Naive thymus-derived CD4-positive, alpha-beta T cell (primary cell): ENCODE measurements at places on chromosomes 13 and 19. TPM values are rescaled to one million over a fixed set of nuclear protein-coding genes. Genes with fewer than 3 reads are reported as not detected.
A peak's percentile ranks its signal among the peaks of the same experiment; 100 is the strongest.

DNA sequence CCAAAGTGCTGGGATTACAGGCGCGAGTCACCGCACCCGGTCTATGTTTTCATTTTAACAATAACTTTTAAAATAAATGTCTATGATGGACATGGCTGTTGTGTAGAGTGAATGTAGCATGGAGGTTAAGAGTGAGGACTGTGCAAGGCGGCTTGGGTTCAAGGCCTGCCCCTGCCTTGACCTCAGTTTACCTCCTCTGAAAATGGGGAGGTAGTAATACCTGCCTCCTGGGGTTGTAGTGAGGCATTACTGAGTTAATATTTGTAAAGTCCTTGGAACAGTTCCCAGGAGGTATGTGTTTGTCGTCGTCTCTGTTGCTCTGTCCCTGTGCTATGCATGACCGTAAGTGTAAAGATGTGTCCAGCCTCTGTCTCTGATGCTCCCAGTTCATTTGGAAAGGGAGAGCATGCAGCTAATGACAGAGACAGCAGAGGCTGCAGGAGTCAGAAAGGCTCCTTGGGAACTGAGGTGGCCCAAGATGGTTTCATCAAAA is 9.4 kb downstream of the GARRE1 start:
- H3K27me3 ChIP-seq: no peaks in the 10 kb centered on the region
- no peak for DNase-seq
- H3K4me1 ChIP-seq: peaks cover 11% of the 10 kb centered on the region
- no peak overlapping the region for H3K4me3 ChIP-seq
- H3K36me3 ChIP-seq: no peaks in the 10 kb centered on the region

Gene ZNF577
- 27.9 TPM for total RNA-seq

DNA sequence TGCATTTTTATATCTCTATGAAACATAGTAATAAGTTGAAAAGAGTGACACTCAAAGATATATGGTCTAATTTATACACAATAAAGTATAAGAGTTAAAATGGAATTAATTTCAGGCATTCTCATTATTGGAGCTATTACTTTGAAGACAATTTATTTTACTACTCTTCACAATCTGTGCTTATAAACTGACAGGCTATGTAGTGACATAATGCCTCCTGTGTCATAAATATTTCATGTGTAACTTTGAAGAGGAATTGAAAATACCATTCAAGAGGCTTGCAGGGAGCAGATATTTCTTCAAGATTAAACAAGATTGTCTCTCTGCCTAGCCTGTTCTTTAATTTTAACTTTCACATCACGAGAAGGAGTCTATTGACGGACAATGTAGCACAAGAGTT is 1881.5 kb upstream of the PCDH20 start:
- H3K36me3 ChIP-seq: no peaks in the 10 kb centered on the region
- H3K4me3 ChIP-seq: no peak overlapping the region
- no peak overlapping the region for H3K27ac ChIP-seq
- DNase-seq: no peak
- no peaks in the 10 kb centered on the region for H3K4me1 ChIP-seq
- H3K27me3 ChIP-seq: no peaks in the 10 kb centered on the region

GRCh38 chr19:42573642-42574041 is 21.1 kb downstream of the CEACAM8 start:
- H3K27me3 ChIP-seq: no peaks in the 10 kb centered on the region
- DNase-seq: no peak
- H3K4me3 ChIP-seq: no peak overlapping the region
- no peaks in the 10 kb centered on the region for H3K36me3 ChIP-seq
- no peaks in the 10 kb centered on the region for H3K4me1 ChIP-seq

DNA sequence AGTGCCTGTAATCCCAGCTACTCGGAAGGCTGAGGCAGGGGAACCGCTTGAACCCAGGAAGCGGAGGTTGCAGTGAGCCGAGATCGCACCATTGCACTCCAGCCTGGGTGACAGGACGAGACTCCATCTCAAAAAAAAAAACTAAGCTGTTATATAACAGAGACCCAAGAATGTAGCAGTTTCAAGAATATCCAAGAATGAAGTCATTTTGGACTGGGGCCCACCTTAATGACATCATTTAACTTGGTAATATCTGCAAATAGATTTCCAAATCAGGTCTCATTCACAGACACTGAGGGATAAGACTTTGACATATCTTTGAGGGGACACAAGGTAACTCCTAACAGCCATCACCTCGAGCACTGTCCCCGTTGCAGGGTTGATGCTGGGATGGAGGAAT is 36.5 kb upstream of the MRI1 start:
- no peak overlapping the region for H3K27ac ChIP-seq
- H3K4me3 ChIP-seq: no peak overlapping the region
- no peaks in the 10 kb centered on the region for H3K36me3 ChIP-seq
- DNase-seq: no peak
- no peaks in the 10 kb centered on the region for H3K27me3 ChIP-seq

DNA sequence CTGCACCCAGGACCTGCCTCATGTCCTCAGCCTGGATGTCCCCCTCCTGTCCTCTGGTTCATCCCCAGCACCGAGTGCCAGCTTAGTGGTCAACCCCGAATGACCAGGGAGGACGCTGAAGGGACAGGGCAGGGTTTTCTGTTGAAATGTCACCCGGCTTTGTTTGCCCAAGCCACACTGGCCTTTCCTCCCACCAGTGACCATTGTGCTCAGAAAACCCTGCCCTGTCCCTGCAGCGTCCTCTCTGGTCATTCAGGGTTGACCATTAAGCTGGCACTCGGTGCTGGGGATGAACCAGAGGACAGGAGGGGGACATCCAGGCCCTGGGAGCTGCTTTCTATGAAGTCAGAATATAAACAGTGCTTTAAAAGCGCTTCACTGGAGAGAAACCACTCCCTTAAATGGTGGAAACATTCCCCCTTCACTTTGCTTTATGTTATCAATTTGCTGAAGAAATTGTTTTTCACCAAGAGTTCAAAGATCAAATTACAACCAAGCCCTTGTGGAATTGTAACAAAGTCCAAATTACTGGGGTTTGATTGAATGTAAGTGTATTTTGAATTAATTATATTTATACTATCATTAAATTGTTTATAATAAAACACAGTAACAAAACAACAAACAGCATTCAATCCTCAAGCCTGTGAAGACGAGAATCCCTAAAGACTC is 21.4 kb downstream of the CARS2 start:
- no peak overlapping the region for H3K4me3 ChIP-seq
- H3K27ac ChIP-seq: no peak overlapping the region
- DNase-seq: no peak
- no peaks in the 10 kb centered on the region for H3K27me3 ChIP-seq
- H3K36me3 ChIP-seq: no peaks in the 10 kb centered on the region
- no peaks in the 10 kb centered on the region for H3K4me1 ChIP-seq

GRCh38 chr19:3547301-3547731 is 8.3 kb downstream of the TEKTIP1 start:
- DNase-seq: no peak
- no peak overlapping the region for H3K4me3 ChIP-seq
- H3K27me3 ChIP-seq: no peaks in the 10 kb centered on the region
- H3K27ac ChIP-seq: no peak overlapping the region

DNA sequence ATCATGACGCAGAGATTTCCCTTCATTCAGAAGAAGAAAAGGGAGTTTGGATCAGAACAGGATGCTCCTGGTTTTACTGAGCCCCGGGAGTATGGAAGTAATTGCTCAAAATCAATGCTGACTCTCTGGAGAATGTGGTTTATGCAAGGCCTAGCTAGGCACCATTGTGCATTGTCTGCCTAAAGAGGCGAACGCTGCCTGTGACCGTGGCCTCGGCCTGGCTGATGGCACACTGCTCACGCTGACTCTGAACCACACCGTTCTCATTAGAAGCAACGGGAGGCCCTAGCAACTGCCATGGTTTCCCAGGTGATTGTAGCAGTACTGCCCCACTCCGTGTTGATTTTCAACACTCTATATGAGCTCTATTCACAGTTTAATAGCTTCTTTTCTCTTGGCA is 41.7 kb upstream of the UBL3 start:
- no peaks in the 10 kb centered on the region for H3K27me3 ChIP-seq
- no peaks in the 10 kb centered on the region for H3K4me1 ChIP-seq
- H3K27ac ChIP-seq: no peak overlapping the region
- no peaks in the 10 kb centered on the region for H3K36me3 ChIP-seq

Gene RUBCNL
- 0.30 TPM for total RNA-seq

- H3K27ac ChIP-seq: no peak overlapping the region
- no peaks in the 10 kb centered on the region for H3K36me3 ChIP-seq
- no peaks in the 10 kb centered on the region for H3K4me1 ChIP-seq
These were observed 395.8 kb upstream of the GPC6 start for GRCh38 chr13:92830821-92831220.

GRCh38 chr19:38634757-38635482 is 12.5 kb upstream of the ACTN4 start:
- H3K4me3 ChIP-seq: no peak overlapping the region
- DNase-seq: peak; percentile 79
- no peak overlapping the region for H3K27ac ChIP-seq
- H3K4me1 ChIP-seq: peaks cover 23% of the 10 kb centered on the region
- H3K36me3 ChIP-seq: peaks cover 4% of the 10 kb centered on the region

DNA sequence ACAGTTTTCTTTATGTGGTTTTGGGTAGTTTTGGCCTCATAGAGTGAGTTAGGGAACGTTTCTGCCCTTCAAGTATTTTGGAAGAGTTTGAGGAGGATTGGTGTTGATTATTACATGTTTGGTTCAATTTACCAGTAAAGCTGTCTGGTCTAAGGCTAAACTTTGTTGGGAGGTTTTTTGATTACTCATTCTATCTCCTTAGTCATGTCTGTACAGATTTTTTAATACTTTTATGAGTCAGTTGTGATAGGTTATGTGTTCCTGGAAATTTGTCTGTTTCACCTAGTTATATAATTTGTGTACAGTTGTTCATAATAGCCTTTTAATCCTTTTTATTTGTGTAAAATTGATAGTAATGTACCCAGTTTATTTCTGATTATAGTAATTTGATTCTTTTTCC is 20.4 kb downstream of the RNF17 start:
- H3K27me3 ChIP-seq: peaks cover 2% of the 10 kb centered on the region
- no peak for DNase-seq
- H3K27ac ChIP-seq: no peak overlapping the region
- no peak overlapping the region for H3K4me3 ChIP-seq
- H3K4me1 ChIP-seq: no peaks in the 10 kb centered on the region

DNA sequence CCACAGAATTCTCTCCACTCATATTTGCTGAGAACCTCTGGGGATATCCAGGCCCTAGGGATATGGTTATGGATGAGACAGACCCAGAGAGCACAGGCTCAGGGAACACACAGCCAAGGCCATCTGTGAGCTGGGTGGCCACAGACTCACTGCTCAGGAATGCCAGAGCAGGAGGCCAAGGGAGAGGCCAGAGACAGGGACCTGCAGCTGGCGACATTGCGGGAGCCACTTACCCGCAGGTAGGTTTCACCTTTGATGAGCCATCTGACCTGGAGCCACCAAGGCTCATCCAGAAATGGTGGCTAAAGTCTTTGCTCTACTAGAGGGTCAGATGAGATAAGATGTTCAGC is 29.4 kb downstream of the CCNE1 start:
- peaks cover 20% of the 10 kb centered on the region for H3K4me1 ChIP-seq
- no peak for DNase-seq
- no peaks in the 10 kb centered on the region for H3K27me3 ChIP-seq
- H3K4me3 ChIP-seq: no peak overlapping the region

DNA sequence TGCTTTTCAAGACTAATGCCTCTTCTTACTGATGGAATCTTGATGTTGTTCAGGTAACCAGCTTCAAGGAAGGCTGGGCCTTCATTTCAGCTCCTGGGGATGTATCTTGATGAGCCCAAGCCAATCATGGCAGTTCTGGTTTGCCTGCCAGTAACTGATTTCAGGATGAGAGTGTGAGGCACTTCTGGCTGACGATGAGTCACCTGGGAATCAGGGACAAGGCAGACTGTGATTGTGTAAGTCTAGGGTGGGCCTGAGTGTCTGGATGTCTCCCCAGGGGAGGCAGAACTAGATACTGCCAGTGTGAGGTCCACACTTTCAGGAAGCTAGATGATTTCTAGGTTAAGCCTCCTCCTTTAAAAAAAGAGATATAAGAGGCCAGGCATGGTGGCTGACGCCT is 77.3 kb upstream of the KL start:
- H3K27ac ChIP-seq: no peak overlapping the region
- no peaks in the 10 kb centered on the region for H3K36me3 ChIP-seq
- DNase-seq: no peak
- no peaks in the 10 kb centered on the region for H3K4me1 ChIP-seq
- no peaks in the 10 kb centered on the region for H3K27me3 ChIP-seq

GRCh38 chr13:110561344-110562035 is at the start of gene RAB20:
RAB20 (minus strand) TSS chr13:110561722; CDS start chr13:110561519, 203 bp downstream.
- peak within 1 kb of the TSS; percentile 79 for H3K4me3 ChIP-seq
- no peaks in the 10 kb centered on the region for H3K27me3 ChIP-seq
- peaks cover 9% of the 10 kb centered on the region for H3K4me1 ChIP-seq
- DNase-seq: peak; percentile 37
- no peaks in the 10 kb centered on the region for H3K36me3 ChIP-seq
- peak within 1 kb of the TSS; percentile 66 for H3K27ac ChIP-seq

DNA sequence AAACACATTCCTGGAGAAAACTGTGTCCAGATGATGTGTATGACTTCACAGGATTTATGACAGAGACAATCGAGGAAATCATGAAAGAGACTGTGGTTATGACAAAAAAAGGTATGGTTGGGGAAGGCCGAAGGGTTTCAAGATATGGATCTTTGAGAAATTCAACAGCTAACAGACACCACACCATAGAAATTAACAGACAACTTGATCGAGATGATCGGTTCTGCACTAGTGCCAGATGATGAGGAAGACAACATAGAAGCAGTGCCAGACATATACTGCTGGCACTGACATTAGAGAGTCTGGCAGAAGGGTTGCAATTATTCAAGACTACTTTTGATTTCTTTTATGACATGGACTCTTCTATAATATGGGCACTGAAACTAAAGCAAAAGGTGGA is 37.2 kb downstream of the KCNRG start:
- no peaks in the 10 kb centered on the region for H3K36me3 ChIP-seq
- no peak overlapping the region for H3K27ac ChIP-seq
- no peak for DNase-seq

DNA sequence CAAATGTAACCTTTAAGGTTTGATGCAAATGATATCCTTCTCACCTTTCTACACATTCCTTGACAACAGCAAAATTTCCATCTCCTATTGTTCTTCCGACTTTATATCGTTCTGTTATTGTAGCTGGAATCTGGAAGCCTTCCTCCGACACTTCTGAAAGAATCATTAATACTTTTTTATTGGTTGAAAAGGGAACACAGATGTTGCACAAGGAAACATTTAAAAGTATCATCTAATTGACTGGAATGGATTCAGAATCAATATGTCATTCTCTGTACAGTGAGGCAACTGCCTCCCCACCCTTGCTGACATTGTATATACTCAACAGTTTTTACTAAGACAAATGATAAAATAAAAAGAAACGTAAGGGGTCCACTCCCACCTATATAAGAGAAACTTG is 295.2 kb downstream of the DCLK1 start:
- H3K4me1 ChIP-seq: no peaks in the 10 kb centered on the region
- H3K36me3 ChIP-seq: no peaks in the 10 kb centered on the region
- H3K27me3 ChIP-seq: no peaks in the 10 kb centered on the region
- no peak overlapping the region for H3K27ac ChIP-seq
- DNase-seq: no peak
- no peak overlapping the region for H3K4me3 ChIP-seq

Gene KLHL1
- not detected in 2 replicates for total RNA-seq
